ENCODE measurements at places on chromosomes 11 and 22. TPM values are rescaled to one million over a fixed set of nuclear protein-coding genes. Genes with fewer than 3 reads are reported as not detected.

Gene CCND1
- total RNA-seq: 5.0 TPM

Gene C11orf87
- 25.4 TPM for total RNA-seq

Gene SERHL2
- 5.3 TPM for total RNA-seq

Gene TRIM6
- 0.31 TPM for total RNA-seq

Gene OR52B4
- not detected for total RNA-seq

Gene SYCE3
- not detected for total RNA-seq

Gene ST3GAL4
- 14.4 TPM for total RNA-seq

Gene POTEH
- not detected for total RNA-seq

Gene GVQW3
- total RNA-seq: 31.6 TPM

Gene PKP3
- total RNA-seq: not detected

Gene AQP11
- total RNA-seq: 6.6 TPM
